Hepatocyte (in vitro differentiated cells): ENCODE measurements at places on chromosomes 16 and 17. TPM values are rescaled to one million over a fixed set of nuclear protein-coding genes. Genes with fewer than 3 reads are reported as not detected.

- no peak for DNase-seq
Measured at GRCh38 chr16:49763826-49764225, 92.1 kb downstream of the ZNF423 start.

Gene KRTAP9-4
- not detected in 2 replicates for total RNA-seq

DNA sequence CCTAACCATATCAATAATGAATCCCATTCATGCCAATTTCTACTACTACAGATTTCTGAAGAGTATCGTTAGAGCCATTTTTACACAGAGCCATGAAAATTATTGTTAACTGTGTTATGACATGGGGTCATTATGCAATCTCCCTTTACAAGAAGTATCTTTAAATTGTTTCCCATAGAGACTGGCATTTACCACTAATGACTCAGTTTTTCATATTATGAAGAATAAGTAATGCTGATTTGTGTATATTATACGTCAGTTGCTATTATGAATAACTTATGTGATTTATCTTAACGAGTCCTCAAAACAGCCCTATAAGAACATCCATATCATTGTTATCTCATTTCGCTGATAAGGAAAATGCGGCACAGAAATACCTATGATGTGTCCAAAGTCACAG, 173.8 kb downstream of the KCNJ2 start:
- DNase-seq, result no peak

DNA sequence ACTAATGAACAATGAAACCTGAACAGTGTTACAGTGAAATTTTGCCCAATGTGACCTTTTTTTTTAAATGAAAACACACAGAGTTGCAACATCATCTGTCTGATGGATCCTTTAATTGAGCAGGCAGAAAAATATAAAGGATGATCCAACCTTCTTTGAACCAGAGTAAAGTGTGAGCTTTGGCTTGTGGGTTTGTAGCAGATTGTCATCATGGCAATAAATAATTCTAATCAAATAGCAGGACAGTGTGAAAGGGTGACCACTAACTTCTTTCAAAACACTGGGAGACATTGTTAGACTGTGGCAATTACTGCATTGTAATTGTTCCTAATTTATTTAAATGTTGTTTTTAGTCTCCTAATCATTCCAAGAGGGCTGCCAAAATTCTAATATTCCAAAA, 197.2 kb downstream of the CHD9NB start:
- DNase-seq, result no peak

Gene OMG
- 0.12 TPM in 1 of 2 replicates, not detected in the other for total RNA-seq

Gene SP6
- total RNA-seq, result 0.80 and 1.3 TPM in 2 replicates

Gene ASPA
- total RNA-seq, result 0.27 and 1.2 TPM in 2 replicates

GRCh38 chr16:77758046-77758445, 30.3 kb upstream of the VAT1L start:
- no peak for DNase-seq

GRCh38 chr17:76841776-76842405, 26.3 kb upstream of the MGAT5B start:
- DNase-seq, result no peak

DNA sequence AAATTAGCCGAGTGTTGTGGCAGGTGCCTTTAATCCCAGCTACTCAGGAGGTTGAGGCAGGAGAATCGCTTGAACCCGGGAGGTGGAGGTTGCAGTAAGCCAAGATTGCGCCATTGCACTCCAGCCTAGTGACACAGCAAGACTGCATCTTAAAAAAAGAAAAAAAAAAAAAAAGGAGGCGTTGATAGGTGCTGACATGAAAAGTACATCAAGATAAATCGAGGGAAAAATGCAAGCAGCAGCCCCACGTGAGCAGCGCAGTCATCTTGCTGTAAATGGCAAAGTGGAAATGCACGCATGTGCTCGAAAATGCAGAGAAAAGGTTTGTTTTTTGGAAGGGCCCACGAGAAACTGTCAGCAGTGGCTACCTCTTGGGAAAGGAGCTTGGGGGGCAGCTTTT, 20.9 kb downstream of the MXRA7 start:
- DNase-seq, result no peak

GRCh38 chr16:48433850-48434530, 48.8 kb upstream of the SIAH1 start:
- DNase-seq, result no peak

- DNase-seq, result peak; percentile 93
Measured at GRCh38 chr17:50479522-50480141, 972 bp downstream of the RSAD1 start.

GRCh38 chr17:38885728-38886642, 16.1 kb downstream of the LASP1 start:
- peak; percentile 67 for DNase-seq

Gene PRKCB
- 0.40 and 0.70 TPM in 2 replicates for total RNA-seq

DNA sequence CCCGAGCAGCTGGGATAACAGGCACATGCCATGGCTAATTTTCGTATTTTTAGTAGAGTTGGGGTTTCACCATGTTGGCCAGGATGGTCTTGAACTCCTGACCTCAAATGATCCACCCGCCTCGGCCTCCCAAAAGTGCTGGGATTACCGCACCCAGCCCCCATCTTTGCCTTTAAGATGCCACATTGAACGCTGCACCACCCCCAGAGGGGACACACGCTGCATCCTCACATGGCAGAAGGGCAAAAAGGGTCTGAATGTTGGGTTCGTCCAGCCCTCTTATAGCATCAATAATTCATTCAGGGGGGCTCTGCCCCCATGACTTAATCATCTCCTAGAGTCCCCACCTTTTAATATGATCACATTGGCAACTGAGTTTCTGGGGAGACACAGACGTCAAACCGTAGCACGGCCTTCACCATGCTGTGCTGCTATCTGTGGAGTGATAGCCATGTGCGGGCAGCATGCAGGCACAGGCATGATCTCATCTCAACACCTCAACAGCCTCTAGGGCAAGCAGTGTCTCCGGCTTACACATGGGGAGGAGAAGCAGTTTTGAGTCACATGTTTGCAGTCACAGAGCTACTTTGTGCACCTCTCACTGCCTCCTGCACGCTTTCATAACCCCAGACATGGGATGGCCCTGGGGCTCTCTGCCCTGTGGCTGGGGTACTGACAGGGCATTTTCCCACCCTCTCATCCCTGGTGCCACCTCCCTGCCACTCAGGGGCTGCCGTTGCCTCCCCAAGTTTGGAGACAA, 30.0 kb downstream of the IL21R start:
- DNase-seq, result no peak

Gene KRTAP4-5
- total RNA-seq, result not detected in 2 replicates

Gene AMDHD2
- 43.6 and 50.3 TPM in 2 replicates for total RNA-seq

- peak; percentile 86 for DNase-seq
Measured at GRCh38 chr17:14737984-14738651, 437.2 kb downstream of the HS3ST3B1 start.

Gene MYH2
- not detected in 2 replicates for total RNA-seq

DNA sequence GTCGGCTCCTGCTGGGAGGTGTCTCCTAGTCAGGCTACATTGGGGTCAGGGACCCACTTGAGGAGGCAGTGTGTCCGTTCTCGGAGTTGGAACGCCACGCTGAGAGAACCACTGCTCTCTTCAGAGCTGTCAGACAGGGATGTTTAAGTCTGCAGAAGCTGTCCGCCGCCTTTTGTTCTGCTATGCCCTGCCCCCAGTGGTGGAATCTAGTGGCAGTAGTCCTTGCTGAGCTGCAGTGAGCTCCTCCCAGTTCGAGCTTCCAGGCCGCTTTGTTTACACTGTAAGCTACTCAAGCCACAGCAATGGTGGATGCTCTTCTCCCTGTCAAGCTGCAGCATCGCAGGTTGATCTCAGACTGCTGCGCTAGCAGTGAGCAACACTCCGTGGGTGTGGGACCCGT, 36.0 kb downstream of the ITFG1 start:
- no peak for DNase-seq

GRCh38 chr17:29292992-29293889, 707 bp downstream of the NUFIP2 start:
- peak; percentile 83 for DNase-seq

Gene FAM117A
- 14.9 and 18.7 TPM in 2 replicates for total RNA-seq

DNA sequence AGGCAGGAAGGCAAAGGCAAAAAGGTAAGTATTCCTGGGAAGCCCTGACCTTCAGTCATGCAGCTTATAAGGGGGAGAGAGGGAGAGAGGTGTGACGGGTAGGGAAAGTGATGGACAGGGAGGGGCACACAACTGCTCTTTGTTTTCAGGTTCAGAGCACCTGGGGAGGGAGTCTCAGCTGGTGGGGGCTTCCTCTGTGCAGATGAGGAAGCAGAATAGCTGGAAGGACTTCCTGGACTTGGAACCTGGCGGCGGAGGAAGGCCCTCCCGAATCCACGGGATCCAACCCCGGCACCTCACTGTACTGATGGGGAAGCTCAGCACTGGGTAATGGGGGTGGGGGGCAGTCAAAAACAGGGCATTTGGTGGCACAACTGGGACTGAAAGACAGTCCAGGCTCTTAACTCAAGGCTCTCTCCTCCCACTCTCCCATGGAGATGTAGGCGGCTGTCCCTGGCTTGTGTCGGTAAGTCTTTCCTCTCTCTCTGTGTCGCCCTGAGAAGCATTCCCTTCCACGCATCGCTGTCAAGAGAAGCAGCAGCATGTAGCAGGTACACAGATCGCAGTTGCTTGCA, 11.9 kb upstream of the PITPNM3 start:
- no peak for DNase-seq

- no peak for DNase-seq
Measured at GRCh38 chr16:28261942-28262341, 30.4 kb upstream of the SBK1 start.

GRCh38 chr17:34996422-34997285, 16.3 kb downstream of the LIG3 start:
- DNase-seq, result no peak

Gene SAMD14
- total RNA-seq, result 2.4 and 3.1 TPM in 2 replicates

DNA sequence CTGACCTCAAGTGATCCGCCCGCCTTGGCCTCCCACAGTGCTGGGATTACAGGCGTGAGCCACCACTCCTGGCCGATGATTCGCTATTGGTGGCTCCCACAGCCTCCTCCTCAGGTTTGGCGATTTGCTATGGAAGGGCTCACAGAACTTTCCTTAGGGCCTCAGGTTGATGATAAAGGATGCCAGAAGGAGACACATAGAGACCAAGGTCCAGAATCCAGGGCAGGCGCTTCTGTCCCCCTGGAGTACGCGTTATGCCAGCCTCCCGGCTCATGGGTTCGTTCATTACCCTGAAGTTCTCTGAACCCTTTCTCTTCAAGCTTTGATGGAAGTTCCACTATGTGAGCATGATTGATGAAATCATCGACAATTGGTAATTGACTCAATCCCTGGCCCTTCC, 19.9 kb downstream of the LGALS3BP start:
- DNase-seq, result no peak

Gene GAS2L2
- total RNA-seq, result not detected in 2 replicates

DNA sequence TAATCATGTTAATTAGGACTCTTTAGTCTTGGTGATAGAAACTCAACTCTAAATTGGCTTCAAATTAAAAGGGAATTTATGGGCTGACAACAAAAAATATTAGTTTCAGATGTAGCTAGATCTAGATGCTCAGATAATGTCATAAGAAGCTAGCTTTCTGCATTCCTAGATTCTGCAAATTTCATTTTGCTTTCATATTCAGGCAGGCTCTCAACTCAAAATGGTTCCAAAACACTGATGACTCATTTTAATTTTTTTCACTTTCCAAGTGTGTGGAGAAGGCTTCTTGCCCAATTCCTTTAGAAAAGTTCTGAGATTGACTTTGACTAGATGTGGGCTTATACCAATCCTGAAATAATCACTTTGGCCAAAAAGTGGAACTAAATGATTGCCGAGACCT, 236.7 kb upstream of the GOT2 start:
- no peak for DNase-seq

DNA sequence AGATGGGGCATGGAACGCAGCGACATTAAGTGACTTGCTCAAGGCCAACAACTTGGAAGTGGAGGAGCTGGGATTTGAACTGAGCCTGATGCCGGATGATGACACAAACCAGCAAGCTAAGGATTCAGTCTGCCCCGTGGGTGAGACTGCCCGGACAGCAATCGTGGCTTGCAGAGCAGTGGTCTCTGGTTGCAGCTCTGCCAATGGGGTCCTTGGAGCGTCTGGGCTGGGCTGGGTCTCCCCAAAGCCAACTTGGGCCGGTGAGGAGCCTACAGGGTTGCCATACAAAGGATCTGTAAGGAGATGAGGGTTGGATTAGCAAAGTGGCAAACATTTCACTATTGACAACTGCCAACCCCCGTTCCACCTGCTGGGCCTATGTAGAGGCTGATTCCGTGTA, 2.6 kb upstream of the CRISPLD2 start:
- DNase-seq, result no peak

DNA sequence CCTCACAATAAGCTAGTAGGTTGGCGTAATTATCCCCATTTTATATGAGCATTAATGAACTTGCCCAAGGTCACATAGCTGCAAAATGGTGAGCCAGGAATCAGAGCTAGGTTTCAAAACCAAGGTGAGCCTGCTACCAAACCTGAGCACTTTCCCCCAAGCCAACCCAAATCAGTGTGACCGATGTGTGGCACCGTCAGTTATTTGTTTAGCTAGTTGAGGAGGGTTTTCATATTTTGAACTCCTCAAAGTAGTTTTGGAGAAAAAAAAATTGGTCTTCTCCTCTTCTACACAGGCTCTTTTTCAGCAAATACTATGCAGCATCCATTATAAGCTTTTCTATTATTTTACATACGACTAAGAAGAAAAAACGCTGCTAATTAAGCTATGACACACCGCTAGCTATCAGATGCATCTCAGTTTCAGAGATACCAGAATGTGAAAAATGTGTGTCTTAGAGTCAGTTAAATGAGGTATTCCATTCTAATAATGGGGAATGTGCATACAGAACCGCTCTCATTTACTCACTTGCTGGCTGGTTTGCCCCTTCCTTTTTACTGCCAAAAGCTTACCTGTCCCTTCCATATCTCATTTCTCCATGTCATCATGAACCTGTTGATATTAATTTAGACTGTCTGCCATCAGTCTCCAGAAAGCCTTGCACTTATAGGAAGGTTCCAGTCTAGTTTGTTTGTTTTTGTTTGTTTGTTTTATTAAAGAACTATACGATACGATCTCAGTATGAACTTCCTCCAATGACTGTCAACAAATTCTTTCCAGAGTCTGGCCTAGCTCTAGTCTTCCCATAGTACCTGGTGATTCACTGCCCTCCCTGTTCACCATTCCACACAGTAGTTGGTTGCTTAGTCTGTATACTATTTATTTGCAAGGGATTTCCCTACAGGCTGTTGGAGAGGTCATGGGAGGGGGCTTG, 2.2 kb upstream of the TBX4 start:
- DNase-seq, result no peak

Gene TNK1
- total RNA-seq, result 8.4 and 11.4 TPM in 2 replicates

GRCh38 chr17:8255499-8255898, 6.4 kb downstream of the PFAS start:
- no peak for DNase-seq

Gene CACNG4
- 2.5 and 3.5 TPM in 2 replicates for total RNA-seq

GRCh38 chr17:82031303-82031884, at the start of gene RAC3:
RAC3 (plus strand) TSS chr17:82031678; CDS start chr17:82031762, 84 bp downstream.
- DNase-seq, result peak; percentile 79

Gene PSME3
- 86.4 and 89.0 TPM in 2 replicates for total RNA-seq

- DNase-seq, result no peak
Measured at GRCh38 chr17:18028952-18029540, 9.9 kb downstream of the ATPAF2 start.
